Activated CD4-positive, alpha-beta T cell treated with anti-CD3 and anti-CD28 coated beads for 36 hours (primary cell): ENCODE measurements at places on chromosomes 1 and 21. TPM values are rescaled to one million over a fixed set of nuclear protein-coding genes. Genes with fewer than 3 reads are reported as not detected.

DNA sequence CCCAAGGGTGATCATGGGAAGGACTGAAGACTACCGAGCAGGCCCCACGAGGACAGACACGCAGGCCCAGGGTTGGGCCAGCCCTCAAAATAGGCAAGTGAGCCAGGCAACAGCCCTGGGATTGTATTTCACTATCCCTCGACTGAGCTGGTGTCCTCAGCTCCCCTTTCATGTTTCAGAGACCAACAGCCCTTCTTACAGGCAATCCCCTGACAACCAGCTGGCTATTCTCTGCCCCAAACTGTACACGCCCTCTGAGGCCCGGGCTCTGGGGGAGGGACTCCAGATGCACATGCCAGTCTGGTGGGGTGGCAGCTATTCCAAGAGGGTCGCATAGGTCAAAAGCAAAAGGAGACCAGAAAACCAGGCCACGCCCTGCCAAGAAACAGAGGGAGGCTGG, 243.0 kb downstream of the TOMM20 start:
- DNase-seq = no peak

DNA sequence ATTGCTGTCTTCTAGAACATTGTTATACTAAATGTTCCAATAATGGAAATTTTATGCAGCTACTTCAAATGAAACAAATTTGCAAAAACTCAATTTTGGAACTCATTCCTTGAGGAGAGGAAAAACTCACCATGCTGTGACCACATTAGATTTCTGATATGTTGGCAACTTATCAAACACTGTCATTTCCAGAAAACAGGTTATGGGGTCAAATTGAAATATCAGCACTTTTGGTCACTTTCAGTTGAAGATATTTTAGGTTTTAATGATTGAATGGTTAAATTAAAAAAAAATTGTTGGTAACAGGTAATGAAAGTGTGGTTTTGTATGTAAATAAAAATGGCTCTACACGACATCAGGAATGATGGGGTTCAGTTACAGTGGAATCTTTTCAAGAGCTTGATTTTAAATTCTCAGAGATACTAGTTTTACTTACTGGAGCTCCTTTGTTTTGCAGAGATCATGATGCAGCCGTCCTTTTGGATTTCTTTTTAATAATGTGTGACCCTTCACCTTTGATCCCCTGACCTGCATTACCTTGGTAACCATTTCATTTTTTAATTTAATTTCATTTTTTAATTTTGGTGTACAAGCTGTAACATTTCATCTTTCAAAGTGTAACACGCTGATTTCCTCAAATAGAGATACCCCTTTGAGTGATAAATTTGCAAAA, 86.2 kb downstream of the CAMTA1 start:
- no peak for DNase-seq

DNA sequence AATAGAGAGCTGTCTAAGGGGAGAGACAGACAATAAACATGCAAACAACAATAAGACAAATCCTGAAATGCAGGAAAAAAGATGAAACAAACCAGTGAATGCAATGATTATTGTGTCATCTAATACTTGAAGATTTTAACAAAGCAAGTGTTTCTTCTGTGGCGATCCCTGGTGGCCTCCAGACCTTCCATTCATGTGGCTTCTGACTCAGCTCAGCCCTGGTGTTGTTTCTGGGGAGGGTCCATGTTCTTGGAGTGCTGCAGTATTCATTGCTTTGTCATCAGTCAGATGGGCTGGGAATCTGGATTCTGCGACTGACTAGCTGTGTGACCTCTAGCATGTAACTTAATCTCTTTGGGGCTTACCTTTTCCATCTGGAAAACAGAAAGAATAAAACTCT, 1.5 kb upstream of the C2CD4D start:
- no peak for DNase-seq

GRCh38 chr1:152993186-152993585, 8.4 kb upstream of the SPRR3 start:
- DNase-seq = no peak

DNA sequence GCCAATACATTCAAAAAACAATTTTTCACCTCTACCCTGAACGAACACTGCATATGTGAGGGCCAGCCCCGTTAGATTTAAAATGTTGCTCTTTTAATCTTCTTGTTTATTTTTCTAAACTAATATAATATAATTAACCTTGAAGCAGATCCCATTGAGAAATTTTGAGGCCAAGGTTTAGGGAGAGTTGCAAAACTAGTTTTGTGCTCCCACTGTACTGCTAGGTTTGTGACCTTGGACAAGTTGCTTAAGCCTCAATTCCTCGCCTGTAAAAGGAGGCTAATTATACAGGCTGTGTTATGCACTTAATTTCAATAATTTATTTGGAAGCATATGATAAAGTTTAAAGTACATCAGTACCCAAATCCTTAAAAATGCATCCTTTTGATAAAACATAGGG, 3.7 kb downstream of the IL23R start:
- no peak for DNase-seq

AGT gene
- not detected for total RNA-seq

ZNF648 gene
- total RNA-seq = not detected

C1orf185 gene
- total RNA-seq = not detected

FCGR3B gene
- not detected for total RNA-seq

GAS5 gene
- 1,203 TPM for total RNA-seq

CELA3B gene
- total RNA-seq = not detected

MRPS6 gene
- total RNA-seq = 117 TPM
